Activated CD4-positive, alpha-beta memory T cell treated with anti-CD3 and anti-CD28 coated beads for 36 hours (primary cell): ENCODE measurements at places on chromosomes 11 and 22. TPM values are rescaled to one million over a fixed set of nuclear protein-coding genes. Genes with fewer than 3 reads are reported as not detected.
A peak's percentile ranks its signal among the peaks of the same experiment; 100 is the strongest.

GRCh38 chr22:27782088-27782487 lies 19.5 kb downstream of the MN1 start:
- no peak for DNase-seq

DNA sequence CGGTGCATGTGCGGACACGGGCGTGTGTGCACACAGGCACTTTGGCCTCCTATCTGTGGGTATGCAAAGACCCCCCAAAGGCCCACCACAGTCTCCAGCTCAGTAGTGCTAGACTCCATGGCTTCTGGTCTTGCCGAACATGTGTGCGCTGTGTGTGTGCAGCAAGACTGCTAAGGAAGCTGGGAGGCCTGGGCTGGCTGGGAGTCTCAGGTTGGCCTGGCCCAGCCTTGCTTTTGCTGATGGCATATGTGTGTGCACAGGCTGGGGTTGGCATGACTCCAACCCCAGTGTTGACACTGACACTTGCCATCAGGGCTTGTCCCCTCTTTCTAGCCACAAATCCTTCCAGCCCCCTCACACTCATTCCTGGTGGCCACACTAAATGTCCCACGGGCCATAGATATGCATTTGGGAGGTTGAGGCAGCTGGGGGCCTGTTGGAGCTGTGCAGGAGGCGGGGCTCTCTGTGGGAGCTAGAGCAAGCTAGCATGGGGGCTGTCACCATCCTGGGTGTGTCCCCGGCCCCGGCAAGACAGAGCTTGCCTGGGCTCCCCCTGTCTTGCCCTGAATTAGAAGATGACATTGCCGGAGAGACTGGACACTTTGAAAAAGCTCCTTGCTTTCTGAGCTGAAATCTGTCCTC lies 60.9 kb upstream of the NECTIN1 start:
- no peak for DNase-seq

DNA sequence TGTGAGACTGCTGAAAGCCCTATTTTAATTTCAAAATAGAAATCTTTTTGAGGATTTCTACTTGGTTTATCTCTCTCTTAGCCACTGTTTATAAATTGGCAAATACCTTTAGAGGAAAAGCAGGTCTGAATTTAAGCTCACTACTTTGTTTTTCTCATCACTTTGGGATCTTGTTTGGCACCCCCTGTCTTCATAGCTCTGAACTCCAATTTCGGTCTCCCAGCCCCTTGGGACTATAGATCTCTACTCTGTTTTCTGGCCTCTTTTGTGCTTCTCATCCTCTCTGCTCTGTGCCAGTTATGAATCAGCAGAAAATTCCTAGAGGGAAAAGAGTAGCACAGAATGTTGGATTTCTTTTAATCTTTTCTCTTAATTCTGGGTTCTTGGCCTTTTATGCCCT lies 118.3 kb downstream of the CYP2R1 start:
- DNase-seq: peak; percentile 16

GRCh38 chr22:22877523-22878210 lies 9.9 kb upstream of the IGLL5 start:
- peak; percentile 82 for DNase-seq

GRCh38 chr22:38832005-38832978 lies 11.5 kb downstream of the NPTXR start:
- no peak for DNase-seq

DNA sequence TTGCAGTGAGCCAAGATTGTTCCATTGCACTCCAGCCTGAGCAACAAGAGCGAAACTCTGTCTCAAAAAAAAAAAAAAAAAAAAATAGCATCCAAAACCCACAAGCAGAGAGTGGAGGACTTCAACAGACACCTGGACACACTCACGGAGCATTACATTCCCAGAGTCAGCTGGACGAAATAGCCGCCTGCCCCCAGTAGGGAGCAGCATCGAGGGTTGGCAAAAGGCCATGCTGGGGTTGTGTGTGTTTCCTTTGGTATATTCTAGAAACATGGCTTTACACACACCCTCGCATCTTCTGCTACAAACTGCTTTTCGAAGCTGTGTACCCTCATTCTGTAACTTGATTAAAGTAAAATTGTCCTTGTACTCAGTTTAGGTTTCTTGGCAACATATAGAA lies 5.3 kb downstream of the ADA2 start:
- DNase-seq: peak; percentile 66

DNA sequence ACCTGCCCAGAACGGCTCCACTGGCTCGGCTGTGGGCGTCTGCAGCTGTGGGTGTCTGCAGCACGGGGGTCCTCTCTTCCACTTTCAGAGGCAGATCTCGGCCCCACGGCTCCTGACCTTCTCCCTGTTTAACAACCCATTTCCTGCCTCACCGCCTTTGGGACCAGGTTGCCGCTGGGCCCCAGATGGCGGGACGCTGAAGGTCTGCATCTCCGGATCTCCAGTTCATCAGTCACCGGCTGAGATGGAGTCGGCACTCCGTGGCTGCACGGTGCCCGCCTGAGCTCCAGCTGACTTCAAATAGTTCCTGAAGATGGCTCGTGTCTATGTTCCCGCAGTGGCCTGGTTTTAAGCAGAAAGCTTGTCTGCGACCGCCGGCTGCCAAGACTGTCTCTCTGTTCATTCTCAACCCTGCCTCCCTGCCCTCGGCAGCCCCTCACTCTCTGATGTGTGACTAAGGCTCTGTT lies 475.9 kb downstream of the BRD1 start:
- no peak for DNase-seq

GRCh38 chr11:79402912-79403311 lies 37.9 kb downstream of the TENM4 start:
- DNase-seq: no peak

DNA sequence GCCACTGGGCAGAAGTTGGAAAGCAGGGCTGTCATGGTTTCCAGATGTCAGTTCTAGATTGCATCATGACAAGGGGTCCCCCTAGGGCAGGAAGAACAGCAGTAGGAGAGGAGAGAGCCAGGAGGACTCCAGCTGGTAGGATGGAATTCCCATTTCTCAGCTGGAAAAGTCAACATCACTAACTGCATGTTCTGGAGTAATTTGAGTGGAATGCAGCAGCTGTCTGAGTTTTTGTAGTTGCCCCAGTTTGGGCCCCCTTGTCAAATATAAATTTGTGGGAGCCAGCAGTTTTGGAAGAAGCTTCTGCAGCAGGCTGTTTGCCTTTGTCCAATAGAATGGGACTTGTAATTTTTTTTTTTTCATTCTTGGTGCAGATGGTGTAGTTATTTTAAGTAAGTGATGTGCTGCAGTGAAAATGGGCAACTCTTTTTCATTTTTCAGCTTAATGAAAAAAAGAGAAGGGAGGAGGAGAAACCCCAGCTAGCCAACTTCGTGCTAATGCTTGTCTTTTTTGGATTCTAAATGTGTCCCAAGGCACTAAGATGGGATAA lies 86.9 kb downstream of the LDLRAD3 start:
- no peak for DNase-seq

- DNase-seq: no peak
Measured at GRCh38 chr11:130692220-130692619, 224.1 kb downstream of the SNX19 start.

GRCh38 chr11:64449381-64450167 lies 90.6 kb downstream of the RPS6KA4 start:
- DNase-seq: peak; percentile 82

DNA sequence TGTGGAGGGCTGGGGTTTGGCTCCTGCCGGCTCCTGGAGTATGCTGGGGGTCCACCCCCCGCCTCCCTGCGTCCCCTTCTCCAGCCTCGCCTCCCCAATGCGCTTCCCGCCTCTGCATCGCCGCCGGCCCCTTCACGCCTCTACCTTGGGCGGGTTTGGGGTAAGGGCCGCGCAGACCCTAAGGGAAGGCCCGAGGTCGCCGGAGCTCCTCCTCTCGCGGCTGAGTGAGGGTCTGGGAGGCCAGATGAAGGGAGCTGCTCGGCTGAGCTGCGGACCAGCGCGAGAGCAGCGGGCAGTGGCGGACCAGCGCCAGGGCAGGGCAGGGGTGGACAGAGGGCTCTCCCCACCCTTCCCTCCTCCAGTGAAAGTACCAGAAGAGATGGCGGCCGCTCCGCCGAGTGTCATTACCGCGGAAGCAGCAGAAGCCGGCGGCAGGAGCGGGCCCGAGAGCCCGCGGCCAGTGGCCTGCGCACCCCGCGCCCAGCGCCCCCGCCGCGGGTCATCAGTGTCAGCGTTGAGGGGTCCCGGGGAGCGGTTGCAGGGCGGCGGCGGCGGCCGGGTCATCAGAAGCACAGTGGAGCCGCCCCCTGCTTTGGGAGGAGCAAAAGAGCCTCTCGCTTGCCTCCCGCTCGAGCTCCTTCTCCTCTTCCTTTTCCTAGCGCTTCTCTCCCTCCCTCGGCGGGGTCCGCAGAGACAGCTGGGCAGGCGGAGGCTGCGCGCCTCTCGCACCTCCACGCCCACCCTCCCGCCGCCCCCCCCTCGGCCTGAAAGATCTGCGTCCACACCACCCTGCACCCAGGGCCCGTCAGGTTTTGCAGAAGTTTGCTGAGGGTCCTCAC lies 255.6 kb upstream of the CADM1 start:
- no peak for DNase-seq

DNA sequence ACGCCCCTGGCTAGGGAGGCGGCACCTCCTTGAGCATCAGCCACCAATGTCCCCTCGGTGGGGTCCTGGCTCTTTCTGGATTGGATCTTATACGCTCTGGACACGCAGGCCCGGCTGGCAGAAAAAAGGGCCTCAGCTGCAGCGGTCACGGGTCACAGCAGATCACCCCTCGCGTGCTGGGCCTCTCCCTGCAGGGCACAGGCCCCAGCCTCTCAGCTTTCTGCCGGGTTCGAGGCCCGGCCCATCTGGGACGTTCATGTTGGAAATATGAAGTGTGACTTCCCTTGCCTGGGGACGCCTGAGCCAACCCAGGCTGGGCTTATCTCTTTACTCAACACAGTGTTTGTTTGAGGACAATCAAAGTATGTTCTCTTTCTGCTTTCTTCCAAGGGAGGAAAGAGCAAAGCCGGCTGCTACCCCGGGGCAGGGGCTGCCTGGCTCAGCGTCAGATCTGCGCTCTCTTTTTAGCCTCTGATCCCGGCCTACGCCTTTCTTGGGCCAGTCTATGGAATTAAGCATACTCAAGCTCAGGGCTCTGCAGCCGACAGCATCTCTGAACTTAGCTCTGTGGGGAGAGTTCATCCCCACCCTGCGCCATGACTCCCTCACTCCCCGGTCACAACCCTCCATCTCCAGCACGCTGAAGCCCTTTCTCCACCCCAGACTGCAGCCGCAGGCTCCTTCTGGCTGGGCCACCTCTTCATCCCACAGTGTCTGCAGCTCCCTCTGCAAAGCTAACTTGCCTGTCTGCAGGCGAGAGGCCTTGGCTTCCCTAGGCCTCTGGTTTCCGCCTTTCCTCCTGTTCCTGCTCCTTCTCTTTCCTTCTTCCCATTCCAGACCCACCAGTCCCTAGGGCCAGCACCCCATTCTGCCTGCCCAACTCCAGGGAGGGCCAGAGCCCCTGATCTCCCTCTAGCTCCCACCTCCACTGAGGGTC lies 38.8 kb downstream of the ADAMTS15 start:
- no peak for DNase-seq

- DNase-seq: no peak
Measured at GRCh38 chr22:36472689-36473088, 8.8 kb downstream of the TXN2 start.

DNA sequence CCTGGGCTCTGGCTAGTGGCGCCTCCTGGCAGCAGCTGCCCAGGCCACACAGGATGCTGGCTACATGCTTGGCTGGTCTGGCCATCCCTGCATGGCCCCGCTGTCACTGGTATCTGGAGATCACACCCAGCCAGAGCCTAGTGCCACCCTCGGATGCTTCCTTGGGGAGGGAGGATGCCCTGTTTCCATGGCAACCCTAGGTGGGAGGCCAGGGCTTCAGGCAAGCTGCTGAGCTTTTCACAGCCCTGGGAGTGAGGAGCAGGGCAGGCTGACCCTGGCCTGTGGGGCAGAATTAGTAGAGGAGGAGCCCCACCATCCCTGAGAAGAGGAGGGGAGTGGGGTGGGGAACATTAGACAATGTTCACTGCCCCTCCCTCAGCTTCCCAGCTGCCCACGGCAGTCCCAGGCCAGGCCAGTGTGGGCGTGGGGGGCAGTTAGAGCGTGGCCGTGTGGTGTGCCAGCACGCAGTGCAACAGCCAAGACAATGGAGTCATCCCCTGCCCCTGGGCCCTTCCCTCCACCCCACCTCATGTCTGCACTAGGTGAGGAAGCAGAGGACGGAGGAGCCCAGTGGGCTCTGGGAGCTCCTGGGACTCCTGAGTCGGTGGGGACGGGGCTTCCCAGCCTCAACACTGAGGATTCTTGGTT lies 50.4 kb downstream of the PARVB start:
- DNase-seq: no peak

DNA sequence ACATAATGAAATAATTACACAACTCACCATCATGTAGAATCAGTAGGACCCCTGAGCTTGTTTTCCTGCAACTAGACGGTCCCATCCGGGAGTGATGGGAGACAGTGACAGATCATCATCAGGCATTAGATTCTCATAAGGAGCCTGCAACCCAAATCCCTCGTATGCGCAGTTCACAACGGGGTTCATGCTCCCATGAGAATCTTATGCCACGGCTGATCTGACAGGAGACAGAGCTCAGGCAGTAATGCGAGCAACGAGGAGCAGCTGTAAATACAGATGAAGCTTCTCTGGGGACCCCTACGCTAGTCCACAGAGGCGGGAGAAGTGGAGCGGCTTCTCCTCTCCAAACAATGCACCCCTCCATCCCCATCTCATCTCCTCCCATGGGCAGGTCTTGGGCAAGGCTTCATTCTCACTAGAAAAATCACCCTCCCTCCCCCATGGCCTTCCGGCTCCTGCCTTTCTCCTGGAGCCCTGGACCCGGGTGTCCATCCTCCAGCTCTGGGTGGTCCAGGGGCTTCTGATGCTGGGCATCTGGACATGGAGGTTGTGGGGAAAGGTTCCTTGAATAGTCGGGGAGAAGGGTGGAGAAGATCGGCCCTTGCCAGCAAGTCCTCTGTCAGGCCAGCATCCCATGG lies 16.2 kb upstream of the RAC2 start:
- no peak for DNase-seq

- peak; percentile 84 for DNase-seq
Measured at GRCh38 chr22:50169774-50170341, 673 bp upstream of the PANX2 start.

- DNase-seq: no peak
Measured at GRCh38 chr22:22857607-22858558, 29.7 kb upstream of the IGLL5 start.

GRCh38 chr11:128482092-128482491 lies 105.3 kb downstream of the ETS1 start:
- DNase-seq: no peak

- no peak for DNase-seq
Measured at GRCh38 chr11:72375241-72375960, 58.9 kb downstream of the CLPB start.

Gene CALCB
- total RNA-seq: 2.9 TPM

Gene GGTLC3
- total RNA-seq: not detected

Gene CCDC116
- total RNA-seq: 0.31 TPM

Gene SCGB2A2
- not detected for total RNA-seq

Gene RASL10A
- total RNA-seq: not detected

Gene OR51I1
- total RNA-seq: not detected

Gene BIRC3
- 135 TPM for total RNA-seq

Gene TRIM29
- total RNA-seq: not detected

Gene BLID
- not detected for total RNA-seq

Gene DNAJB7
- not detected for total RNA-seq
